ENCODE measurements at places on chromosomes 16 and 17.
A peak's percentile ranks its signal among the peaks of the same experiment; 100 is the strongest.

DNA sequence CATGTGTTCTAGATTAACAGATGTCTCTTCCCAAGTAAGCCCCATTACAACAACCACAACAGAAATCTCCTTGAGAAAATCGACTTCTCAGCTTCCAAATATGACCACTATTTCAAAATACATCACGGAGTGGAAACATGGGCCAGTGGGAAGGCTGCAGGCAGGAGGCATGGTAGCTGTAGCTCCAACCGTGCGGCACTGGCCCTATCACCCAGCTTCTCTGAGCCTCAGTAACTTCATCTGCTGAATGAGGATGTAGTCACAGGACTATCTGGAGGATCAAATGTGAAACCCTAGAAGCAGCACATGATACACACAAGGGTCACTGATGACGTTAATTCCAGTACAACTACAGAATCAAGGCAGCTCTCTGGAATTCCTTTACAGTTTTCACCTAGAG, 112.2 kb downstream of the VPS53 start:
- DNase-seq = no peak

DNA sequence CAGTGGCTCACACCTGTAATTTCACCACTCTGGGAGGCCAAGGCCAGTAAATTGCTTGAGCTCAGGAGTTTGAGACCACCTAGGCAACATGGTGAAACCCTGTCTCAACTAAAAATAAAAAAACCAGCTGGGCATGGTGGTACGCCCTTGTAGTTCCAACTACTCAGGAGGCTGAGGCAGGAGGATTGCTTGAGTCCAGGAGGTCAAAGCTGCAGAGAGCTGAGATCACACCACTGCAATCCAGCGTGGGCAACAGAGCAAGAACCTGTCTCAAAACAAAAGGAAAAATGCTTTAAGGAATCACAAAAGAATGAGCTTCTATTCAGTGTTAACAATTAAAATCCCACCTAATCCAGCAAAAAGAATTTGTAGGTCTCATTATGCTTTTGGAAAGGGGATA, 5.9 kb downstream of the PRR11 start:
- no peak for DNase-seq

DNA sequence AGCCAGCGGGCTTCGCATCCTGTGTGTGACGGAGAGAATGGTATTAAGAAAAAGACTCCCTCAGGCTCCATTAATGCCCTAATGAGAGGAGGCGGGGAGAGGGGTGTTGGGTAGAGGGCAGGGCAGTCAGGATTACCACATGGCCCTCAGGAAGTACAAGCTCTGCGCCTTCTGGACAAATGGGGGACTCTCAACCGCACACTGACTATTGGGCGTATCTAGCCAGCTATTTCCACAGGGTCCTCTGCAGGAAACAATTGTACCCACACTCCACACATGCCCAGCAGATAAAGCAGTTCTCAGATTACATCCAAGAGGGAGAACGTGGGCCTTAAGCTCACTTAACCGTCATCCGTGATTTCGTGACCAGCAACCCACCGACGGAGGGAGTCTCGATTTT, 14.7 kb downstream of the NXN start:
- DNase-seq = no peak

DNA sequence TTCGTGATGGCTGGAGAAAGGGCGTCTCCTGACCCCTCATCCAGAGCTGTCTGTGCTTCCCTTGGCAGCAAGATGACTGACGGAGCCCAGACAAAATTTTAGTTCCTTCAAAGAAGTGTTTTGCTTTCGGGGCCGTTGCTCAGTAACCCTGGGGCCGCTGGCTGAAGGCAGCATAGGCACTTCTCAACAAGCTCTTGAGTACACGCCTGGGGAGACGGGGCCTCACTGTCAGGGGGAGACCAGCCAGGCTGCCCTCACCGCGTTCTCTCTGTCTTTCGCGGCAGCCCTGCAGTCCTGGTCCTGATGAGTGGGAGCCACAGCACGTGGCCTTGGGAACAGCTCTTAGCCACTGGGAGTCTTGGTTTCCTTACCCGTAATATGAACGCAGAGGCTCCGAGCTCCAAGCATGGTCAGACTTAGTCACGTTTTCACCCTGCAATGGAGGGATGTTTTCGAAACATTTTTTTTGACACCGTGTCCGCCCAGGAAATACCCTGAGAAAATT, 86.0 kb downstream of the IRF8 start:
- no peak for DNase-seq

DNA sequence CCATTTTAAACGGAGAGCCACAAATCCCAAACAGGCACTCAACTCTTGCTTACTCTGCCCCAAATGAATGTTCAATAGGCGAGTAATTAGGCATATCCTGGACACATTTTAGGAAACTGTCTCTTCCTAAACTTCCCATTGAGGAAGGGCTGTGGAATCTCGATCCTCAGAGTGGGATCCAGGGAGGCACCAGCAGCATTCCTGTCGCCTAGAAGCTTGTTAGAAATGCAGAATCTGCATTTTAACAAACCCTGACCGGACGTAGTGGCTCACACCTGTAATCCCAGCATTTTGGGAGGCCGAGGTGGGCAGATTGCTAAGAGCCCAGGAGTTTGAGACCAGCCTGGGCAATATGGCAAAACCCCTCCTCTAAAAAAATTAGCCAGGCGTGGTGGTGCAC, 95.6 kb downstream of the GAS7 start:
- no peak for DNase-seq

DNA sequence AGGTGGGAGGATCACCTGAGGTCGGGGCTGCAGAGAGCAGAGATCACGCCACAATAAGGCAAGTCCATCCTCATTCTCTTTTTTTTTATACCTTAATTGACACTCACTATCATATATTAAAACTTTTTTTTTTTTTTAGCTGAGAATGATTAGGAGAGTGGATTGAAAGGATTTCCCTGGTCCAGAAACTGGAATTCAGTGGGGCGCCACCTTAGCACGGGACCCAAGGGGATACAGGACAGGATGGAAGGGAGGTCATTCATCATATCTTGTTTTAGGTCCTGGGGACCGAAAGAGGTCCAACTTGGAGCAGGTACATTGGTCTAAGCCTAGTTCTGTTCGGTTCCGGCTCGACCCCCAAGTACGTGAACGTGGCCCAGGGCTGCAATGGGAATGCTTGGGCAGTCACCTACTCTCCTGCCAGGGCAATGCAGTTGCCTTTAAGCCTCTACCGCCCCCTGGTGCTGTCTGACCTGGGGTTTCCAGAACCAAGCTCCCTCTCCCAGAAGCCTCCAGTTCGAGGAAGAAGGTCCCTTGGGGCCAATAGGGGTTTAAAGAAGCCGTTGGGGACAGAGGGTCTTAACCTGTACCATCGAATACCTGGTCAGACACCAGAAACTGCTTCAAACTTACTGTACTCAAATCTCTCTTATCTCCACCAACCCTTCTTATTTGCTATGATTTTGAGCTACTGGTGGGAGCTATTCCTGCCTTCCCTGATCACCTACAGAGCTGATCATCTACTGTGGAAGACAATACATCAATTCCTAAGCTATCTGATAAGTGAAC, 19.9 kb upstream of the GPATCH8 start:
- DNase-seq = peak; percentile 63

Measured in activated T-cell treated with anti-CD3 and anti-CD28 coated beads for 48 hours (primary cell).